ENCODE measurements at places on chromosomes 13 and 19.
A peak's percentile ranks its signal among the peaks of the same experiment; 100 is the strongest.

DNA sequence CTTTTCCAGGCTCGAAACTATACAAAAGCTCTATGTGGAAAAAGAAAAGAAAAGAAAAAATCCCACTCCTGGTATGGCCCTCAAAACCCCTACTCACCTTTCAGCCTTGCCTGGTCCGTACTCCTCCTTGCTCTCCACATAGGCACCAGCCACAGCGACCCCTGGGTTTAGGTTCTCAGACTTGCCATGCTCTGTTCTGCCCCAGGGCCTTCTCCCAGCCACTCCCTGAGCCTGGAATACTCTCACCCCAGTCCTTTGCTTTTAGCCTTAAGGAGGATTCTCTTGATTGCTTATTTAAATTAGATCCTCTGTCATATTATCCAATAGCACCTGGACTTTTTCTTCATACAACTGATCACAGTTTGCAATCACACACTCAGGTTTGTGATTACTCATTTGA is 522.5 kb downstream of the DIAPH3 start:
- DNase-seq, result no peak

DNA sequence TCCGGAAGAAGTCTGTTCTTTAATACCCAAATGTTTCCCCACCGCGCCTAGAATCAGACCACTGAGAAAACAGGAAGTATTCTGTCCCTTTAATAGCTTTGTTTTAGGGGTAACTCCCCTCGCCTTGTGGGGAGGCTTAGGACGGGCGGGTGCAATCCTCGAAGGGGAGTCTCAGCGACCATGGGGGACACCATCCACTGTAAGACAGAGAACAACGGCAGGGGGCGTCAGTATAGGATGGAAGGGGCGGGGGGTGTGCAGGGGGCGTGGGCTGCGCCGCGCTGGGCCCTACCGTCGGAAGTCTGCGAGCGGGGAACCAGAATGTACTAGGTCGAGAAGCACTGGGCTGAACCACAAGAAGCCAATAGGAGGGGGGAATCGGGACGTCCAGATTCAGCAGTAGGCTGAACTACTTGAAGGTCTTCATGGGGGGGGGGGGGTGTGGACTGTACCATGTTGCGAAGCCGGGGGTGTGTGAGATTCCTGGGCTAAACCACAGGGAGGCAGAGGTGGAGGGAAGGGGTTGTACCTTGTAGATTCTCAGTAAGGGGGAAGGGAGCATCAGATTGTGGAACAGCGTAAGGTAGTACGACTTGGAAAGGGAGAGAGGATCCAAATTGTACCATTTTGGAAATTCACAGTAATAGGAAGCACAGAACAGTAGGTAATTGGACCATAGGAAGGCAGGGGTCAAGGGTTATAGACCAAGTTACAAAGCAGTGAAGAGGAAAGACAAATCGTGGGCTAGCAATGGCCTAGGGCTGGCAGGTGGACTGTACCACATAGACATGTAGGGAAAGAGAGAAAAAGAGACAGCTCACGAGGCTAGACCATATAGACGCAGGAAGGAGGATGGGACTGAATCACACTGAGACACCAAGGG is 1.0 kb upstream of the DBP start:
- DNase-seq, result peak; percentile 66

DNA sequence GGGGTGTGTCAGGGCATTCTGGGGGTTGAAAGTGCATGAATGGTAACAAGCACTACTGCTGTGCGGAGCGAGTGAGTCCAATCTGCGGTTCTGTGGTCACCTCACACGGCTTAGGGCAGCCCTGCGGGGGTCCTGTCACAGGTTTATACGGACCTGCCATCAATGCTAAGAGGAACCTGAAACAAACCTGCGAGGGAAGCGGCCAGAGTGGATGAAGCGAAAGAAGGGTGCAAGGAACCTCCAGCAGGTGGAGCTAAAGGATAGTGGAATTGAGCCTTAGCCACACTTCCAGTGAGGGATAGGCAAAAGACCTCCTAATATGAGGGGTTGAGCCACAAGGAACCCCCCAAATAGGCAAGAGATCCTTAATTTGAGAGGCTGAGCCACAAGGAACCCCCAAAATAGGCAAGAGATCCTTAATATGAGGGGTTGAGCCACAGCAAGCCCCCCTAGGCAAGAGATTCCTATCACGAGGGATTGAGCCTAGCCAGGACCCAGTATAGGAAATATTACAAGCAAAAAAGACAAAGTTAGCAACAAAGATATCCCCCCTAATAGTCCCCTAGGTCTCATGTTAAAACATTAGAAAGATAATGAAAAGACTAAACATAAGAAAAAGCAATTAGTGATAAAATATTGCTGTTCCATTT is 6.3 kb upstream of the ZNF69 start:
- DNase-seq, result peak; percentile 34

- no peak for DNase-seq
These were observed 43.9 kb downstream of the ZNF331 start for GRCh38 chr19:53581871-53582279.

Data from right kidney (tissue), 9 donors.